ENCODE measurements at places on chromosomes 1 and 21. TPM values are rescaled to one million over a fixed set of nuclear protein-coding genes. Genes with fewer than 3 reads are reported as not detected.

DNA sequence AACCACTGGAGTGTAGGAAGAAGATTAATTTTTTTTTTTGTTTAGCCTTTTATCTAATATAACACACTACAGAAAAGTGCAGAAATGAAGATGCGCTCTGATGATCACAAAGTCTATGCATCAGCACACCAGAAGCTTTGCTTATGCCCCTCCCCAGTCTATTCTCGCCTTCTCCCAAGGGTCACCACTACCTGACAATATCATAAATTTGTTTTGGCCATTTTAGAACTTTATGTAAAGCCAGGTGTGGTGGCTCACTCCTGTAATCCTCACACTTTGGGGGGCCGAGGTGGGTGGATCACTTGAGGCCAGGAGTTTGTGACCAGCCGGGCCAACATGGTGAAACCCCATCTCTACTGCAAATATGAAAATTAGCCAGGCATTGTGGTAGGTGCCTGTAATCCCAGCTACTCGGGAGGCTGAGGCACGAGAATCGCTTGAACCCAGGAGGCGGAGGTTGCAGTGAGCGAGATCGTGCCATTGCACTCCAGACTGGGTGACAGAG is 231.3 kb downstream of the FOXD2 start:
- no peak for DNase-seq

DNA sequence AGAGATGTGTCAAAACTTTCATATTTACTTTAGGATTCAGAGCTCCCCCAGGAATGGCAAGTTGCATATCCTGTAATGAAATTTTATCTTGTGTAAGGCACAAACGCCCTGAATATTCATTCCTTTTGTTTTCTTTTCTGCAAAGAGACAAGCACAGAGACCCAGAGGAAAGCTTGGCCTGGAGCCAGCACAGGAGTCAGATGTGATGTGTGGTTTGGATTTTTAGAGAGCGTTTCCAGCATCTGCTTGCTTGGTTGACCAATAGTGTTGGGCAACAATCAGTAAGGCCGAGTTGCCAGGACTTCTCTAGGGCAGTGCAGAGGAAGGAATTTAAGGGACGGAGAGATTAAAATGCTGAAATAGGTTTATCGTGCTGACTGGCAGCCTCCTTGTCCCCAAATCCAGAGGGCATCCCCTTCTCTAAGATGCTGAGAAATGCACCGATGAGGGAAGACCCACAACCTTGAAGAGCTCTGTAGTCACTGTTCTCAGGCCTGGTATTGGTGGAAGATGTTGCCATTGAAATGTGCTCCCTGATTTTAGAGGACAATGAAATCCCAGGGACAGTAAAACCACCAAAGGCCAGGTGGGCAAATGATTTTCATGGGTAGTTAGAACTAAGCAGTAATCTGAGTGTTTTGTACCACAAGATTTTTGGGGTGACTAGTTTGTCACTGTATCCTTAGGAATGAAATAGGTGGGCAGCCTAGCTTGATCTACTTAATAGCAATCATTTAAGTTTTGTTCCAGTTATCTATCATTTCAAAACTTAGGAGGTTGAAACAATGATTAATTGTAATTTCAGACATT is 37.9 kb upstream of the RHOU start:
- DNase-seq = no peak

Gene OR10T2
- total RNA-seq = not detected

Gene TM2D1
- 23.9 TPM for total RNA-seq

Gene ZNF593OS
- total RNA-seq = not detected

Gene KCNE2
- 0.39 TPM for total RNA-seq

Gene MYOC
- total RNA-seq = not detected
